ENCODE measurements at places on chromosomes 1 and 21.

GRCh38 chr1:106249365-106249764 is 807.1 kb upstream of the PRMT6 start:
- DNase-seq: no peak

- DNase-seq: no peak
Measured at GRCh38 chr1:161171191-161171590, 5.0 kb downstream of the PPOX start.

DNA sequence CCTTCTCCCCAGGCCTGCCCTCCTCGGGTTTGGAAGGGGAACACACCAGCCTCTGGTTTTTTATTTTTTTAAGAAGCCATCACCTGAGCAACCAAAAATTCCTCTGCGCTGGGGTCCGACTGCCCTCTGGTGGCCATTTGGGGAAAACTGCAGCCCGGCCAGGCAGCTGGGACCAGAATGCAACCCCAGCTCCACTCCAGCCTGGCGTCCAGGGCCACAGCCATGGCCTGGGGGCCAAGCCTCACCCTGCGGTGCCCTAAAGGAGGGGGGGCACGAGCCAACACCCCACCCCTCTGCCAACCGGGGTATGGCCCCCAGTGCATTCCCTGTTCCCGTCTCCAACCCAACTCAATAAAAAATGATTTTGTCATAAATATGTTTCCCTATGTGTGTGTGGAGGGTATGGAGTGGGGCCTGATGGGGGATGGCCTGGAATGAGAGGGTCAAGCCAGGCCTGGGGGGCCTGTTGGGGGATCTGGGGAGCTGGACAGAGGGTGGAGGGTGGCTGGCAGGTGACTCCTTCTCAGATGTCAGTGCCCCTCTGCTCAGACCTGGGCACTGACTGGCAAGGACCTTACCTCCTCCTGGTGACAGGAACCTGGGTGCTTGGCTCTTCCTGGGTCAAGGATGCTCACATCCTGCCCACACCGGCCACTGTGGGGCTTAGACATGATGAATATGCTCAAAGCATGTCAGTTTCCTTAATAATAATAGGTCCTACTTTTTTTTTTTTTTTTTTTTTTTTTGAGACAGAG is 3.2 kb downstream of the GPR3 start:
- DNase-seq: peak; percentile 89

GRCh38 chr1:210746024-210746731 is 387.8 kb downstream of the KCNH1 start:
- no peak for DNase-seq

- DNase-seq: no peak
Measured at GRCh38 chr1:81197591-81197990, 603.1 kb upstream of the ADGRL2 start.

DNA sequence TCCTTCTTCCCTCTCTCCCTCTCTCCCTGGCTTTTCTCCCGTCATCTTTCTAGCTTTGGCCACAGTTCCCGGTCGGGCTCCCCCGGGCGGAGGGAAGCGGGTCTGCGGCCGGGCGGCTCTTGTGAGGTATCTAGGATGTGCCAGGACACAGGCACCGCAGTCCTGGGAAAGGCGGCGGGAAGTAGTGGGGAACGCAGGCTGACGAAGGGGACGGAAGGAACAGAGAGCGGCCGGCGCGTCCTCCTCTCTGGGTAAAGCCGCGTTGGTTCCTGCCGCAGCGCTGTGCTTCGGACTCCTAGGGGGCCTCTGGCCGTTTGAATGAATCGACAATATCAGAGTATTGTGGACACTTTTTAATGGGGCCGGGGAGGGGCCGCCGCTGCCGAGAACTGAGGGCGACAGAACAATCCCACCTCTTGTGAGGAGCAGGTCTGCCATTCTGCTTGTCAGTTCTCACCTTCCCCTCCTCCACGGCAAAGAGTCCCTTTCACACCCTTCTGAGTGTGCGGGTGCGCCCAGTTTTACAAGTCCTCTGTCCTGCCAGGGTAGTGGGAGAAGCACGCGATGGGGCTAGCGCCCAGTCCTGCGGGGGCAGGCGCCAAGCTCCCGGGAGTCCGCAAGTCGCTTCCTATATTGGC is 1.2 kb upstream of the LHX9 start:
- DNase-seq: peak; percentile 29

DNA sequence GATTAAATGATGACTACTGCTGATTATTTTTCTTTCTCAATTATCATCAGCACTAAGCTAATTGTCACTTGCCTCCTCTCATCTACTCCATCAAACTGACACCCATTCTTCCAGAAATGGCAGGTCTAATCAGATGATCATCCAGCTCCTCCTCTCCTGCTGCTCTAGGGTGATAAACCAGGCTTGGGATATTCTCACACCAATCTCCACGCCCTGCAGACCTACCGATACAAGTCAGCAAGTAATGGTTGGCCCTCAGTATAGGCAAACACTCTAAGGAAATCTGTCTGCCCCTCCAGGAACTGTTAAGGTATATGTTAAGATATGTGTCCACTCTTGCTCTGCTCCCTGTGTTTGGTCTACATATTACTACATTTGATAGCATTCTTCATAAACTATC is 36.3 kb upstream of the C1orf21 start:
- no peak for DNase-seq

- peak; percentile 11 for DNase-seq
Measured at GRCh38 chr1:54408147-54409066, 2.2 kb upstream of the SSBP3 start.

DNA sequence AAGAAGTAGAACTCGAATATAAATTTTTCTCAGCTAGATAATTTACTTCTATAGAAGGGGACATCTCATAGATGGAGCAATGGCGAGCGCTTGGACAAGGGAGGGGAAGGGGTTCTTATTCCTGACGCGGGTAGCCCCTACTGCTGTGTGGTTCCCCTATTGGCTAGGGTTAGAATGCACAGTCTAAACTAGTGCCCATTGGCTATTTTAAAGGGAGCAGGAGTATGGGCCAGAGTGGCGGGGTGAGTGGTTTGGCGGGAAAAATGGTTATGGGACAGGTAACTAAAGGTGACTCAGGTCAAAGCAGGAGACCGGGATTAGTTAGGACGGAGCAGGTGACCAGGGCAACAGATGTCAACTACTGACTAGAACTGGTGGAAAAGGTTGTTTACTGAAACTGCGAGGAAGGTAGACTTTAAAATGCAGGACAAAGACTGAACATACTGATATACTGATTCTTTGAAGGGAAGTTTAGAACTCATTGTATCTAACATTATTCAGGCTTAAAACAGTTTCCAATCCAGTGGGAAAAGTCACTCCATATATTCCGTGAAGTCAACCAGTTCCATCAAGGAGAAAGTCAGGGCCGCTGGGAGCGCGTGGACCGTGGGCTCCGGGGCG is 940 bp upstream of the ATAD3A start:
- peak; percentile 41 for DNase-seq

GRCh38 chr1:90710579-90711536 is 6.2 kb downstream of the BARHL2 start:
- no peak for DNase-seq

DNA sequence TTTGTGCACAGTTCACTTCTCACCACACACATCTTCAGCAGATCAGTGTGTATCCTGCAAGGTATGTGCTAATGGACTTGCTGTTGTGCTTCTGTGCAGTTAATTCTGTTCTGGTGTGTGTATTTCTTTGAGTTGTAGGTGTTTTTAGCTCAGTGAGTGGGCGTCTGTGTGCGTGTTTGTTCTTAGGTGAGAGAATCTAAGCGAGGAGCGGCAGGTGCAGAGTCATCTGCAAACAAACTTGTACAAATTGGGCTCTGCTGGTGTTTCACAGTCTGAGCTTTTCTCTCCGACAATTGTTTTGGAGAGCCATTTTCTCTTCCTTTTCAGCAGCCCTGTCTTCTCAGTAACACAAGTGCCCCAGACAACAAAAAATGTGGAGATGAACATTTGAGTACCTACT is 43.6 kb downstream of the ACP6 start:
- no peak for DNase-seq

GRCh38 chr1:6866825-6867224 is 81.6 kb downstream of the CAMTA1 start:
- no peak for DNase-seq

DNA sequence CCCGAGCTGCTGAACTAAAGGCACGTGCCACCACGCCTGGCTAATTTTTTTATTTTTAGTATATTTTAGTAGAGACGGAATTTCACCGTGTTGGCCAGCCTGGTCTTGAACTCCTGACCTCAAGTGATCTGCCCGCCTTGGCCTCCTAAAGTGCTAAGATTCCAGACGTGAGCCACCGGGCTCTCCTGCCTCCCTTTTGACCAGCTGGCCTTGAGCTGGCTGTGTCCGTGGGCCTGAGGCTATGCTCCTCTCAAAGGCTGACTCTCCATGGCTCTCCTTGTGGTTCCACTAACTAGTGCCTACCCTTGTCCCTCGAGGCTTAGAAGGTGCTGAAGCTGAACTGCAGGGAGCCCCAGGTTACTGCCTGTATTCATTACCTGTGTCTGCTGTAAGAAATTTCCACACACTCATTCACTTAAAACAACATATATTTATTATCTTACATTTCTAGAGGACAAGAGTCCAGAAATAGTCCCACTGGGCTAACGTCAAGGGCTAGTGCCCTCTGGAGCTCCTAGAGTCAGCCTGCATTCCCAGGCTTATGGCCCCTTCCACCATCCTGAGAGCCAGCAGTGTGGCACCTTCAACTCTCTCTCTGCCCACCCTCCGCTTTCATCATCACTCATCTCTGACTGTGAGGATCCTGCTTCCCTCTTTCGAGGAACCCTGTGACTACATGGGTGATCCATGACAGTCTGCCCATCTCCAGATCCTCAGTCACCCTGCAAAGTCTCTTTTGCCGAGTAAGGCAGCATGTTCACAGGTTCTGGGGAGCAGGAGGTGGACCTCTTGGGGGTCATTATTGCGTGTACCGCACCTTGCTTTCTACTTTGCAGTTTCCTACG is 34.9 kb downstream of the ETS2 start:
- DNase-seq: no peak

- no peak for DNase-seq
Measured at GRCh38 chr21:42317341-42317741, 2.1 kb upstream of the TFF3 start.

DNA sequence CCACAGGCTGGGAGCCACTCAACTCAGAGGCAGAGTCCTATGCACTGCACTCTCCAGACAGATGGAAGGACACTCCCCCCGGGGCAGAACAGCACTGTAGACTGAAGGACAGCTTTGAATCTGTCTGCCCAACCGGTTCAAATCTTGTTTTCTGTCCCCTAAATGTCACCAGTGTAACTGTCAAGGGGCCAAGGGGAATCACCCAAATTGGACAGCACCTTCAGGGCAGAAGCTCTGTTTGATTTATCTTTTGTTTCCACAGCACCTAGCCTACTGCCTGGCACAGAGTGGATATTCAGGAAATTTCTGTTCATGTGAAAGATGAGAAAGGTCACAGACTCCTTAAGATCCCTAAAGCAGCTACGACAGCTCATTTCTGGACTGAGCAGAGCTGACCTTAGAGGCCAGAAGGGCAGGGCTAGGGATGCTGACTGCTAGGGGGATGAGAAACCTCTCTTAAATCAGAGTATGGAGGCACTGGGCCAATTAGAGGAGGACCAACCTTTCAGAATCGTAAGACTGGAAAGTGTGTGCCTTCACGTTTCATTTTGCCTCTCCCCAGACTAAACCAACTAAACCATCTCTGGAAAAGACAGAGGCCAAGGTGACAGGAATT is 41.0 kb downstream of the ITPKB start:
- no peak for DNase-seq

DNA sequence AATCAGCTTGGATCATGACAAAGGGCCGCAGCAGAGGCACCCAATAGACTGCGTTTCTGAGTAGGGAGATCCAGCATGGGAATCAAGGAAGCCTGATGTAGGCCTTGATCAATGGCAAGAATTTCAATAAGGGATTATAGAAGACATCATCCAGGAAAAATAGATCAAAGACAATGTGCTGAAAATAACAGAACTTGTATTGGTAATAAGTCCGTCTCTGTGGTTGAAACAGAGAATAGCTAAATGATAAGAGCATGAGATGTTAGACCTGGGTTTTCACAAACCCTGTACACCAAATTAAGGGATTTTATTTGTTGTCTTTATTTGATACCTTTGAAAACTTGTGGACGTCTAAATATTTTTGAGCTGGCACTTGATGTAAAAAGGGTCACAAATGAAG is 228.0 kb upstream of the SGIP1 start:
- no peak for DNase-seq

DNA sequence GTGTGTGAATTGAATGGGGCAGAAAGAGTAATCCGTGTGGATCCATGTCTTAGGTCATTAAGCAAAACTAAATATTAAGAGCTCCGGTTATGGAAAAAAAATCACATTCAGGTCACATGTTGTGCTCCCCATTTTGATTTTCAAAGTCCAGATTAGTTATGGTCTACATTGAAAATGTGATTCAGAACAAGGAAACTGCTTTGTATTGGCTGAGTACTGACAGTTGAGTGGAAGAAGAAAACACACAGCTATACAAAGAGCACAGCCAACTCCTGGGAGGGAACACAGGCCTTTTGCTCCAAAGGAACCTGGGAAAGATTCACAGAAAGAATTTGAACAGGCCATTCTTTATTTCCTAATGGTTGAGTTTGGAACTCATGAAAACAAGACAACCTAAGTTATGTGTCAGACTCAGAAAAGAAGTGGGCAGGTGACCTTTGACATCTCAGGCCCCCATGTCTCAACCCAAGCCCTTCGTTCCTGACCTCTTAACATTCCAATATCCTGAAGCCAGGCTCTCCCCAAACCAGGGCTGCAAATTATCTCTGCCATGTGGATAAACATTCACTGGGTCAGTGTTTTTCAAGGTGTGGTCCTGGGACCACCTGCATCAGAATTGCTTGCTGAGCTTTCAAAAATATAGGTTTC is 159.3 kb upstream of the LMO4 start:
- DNase-seq: no peak

DNA sequence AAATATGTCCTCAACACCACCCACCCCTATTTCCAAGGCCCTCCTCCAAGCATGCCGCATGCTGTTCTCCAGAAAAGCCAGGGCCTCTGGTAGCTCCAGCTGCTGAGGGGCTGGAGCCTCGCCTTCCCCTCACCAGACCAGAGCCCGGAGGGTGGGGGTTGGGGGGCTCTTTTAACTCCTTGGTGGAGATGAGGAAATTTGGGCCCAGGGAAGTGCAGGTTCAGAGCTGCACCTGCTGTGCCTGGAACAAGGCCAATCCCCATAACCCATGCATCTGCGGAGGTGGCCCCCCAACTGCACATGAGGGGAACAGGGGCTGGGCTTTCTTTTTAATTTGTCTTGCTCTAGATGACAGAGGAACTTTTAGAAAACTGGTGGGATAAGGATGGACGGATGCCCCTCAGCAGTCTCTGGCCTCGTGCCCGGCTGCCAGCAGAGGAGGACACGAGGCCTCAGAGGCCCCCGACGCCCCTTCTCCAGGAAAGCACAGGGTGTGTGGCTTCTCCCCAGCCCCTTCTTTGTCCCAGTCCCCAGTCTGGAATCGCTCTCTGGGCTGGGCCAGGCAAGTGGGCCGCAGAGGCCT is 550 bp upstream of the SELENON start:
- DNase-seq: no peak

DNA sequence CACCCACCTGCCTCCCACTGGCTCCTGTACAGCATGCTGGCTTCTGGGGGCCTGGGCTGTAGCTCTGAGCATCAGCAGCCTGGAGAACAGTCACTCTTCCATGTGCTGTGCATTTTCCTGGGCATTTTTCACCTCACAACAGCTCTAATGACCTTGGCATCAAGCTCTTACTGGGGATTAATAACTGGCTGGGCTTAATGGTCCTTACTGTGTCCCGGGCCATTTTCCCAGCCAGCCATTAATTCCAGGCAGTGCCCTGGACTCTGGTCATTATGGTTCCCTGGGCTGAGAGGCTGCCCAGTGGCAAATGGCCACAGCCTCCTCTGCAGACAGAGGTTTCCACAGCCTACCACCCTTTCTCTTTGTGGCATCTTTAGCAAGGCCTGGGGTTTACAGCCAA is 171.8 kb downstream of the ST6GALNAC5 start:
- DNase-seq: no peak

- peak; percentile 27 for DNase-seq
Measured at GRCh38 chr1:167602840-167603239, 27.2 kb upstream of the RCSD1 start.
